ENCODE measurements at places on chromosomes 4 and X.

- no peak for DNase-seq
Measured at GRCh38 chr4:123361195-123361861, 35.3 kb upstream of the SPRY1 start.

DNA sequence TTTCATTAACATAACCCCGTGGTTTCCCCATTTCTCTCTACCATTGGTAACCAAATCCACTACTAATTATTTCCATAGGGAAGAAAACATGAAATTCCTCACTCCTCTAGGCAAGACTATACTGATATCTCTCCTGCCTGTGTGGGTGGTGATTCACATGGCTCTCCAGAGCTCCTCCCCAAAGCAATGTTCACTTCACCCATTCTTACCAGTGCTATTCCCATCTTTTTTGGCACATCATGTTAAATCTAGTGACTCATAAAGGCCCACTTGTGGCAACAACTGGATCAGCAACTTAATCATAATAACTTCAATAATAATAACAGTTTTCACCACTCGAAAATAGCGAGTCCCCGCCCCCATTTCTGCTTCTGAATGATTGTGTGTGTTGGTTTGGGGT, 6.1 kb upstream of the HCCS start:
- no peak for DNase-seq

DNA sequence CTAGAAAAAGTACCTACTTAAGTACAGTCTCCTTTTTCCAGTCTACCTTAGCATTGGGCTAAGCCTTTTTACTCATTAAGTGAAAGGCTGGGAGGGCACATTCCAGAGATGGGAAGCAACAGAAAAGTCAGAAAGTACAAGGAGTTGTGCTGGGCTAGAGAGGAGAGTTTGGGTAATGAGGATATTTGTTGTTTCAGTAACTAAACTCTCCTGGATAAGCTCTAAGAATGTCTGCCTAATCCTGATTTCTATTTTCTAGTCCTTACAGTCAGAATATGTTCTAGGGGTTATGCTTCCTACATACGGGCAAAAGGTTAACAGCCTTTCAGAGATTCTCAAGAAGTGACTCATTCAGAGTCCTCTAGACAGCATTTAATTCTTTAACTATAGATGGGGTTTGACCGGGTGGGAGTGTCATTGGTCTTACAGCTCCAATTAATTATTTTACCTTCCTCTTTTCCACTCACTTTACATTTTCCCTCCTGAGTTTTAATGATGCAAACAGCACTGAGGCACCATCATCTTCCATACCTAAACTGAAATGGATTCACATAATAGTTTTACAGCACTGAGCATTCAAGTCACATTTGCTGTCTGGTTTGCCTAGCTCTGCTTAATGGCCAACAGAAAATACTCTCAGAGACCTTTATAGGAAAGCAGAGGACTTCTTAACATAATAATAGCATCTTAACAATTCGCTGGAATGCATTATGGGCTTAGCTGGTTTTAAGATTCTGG, 42.9 kb downstream of the USP26 start:
- no peak for DNase-seq

- DNase-seq = no peak
Measured at GRCh38 chr4:151786158-151786495, 25.3 kb upstream of the GATB start.

DNA sequence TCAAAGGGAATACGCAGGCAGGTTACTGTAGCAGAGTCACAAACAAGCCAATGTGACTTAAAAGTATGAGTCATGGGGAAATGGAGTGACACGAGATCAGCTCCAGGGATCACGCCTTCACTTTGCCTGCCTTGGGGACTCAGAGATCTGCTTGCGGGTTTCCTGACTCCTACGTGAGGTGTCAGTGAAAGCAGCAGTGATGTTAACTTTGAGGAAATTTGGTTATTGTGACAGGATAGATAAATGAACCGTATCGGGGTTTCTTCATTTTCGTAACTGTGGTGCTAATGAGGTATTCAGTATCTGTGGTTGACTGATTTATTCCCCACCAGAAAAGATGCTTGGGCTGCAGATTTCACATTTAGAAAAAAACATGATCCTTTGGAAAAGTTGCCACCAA, 383.3 kb upstream of the ZFP42 start:
- no peak for DNase-seq

- no peak for DNase-seq
Measured at GRCh38 chr4:136863756-136864155, 668.5 kb downstream of the PCDH18 start.

DNA sequence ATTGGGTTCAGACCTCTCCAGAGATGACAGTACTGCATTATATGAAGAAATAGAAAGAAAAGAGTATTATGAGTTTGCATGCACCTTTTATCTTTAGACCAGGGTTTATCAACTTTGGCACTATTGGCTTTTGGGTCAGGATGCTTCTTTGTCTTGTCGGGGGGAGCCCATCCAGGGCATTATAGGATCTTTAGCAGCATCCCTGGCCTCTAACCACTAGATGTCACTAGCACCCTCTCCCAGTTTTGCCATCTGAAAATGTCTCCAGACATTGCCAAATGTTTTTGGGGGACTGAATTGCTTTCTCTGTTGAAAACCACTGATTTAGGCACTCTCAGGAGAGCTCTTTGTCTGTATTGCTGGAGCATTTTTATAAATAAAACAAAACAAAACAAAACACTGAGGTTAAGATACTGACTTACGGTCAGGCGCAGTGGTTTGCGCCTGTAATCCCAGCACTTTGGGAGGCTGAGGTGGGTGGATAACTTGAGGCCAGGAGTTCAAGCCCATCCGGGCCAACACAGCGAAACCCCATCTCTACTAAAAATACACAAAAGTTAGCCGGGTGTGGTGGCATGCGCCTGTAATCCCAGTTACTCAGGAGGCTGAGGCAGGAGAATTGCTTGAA, 23.6 kb downstream of the CA5B start:
- DNase-seq = peak; percentile 61

DNA sequence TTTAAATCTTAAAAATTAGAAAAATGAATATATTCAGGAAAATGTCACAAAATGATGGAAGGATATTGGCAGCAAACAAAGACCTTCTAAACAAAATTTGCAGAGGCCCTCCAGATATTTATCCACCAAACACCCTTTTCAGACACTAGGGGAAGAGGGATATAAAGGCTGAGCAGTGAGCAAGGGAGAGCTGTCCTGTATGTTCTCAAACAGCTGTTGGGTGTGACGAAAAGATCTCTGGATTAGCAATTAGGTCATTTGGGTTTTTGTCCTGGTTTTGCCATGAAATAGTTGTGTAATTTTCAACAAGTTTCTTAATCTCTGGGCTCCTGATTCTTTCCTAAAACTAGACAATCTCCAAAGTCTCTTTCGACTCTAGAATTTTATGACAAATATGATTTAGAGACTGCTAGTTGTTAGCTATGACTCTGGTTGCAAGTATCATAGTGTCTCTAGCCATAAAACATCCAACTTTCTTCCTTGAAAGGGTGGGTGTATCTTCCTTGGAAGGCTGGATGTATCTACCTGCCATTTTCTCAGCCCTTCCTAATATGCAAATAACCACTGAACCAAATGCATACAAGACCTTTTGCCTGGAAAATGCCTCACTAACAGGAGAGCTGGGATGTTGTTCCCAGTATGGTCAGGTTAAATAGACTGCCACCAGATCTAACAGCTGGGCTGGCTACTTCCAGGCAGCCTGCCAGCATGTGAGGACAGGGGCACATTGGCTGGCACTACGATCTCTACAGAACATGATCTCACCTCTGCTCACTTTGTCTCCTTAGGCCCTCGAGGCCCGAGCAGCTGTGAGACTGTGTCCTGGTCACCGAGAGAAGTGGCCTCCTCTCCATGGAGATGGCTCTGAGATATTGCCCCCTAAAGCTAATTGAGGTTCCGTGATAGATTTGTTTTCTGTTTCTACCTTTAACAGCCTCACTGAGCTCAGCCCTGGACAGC, 225.5 kb upstream of the JADE1 start:
- no peak for DNase-seq

GRCh38 chr4:148053298-148054003, 321.6 kb downstream of the ARHGAP10 start:
- no peak for DNase-seq

Data from CD4-positive, alpha-beta T cell treated with Interleukin-17A for 1 hour (primary cell).